PC-9 (cell line): ENCODE measurements at places on chromosomes 2 and 18.

DNA sequence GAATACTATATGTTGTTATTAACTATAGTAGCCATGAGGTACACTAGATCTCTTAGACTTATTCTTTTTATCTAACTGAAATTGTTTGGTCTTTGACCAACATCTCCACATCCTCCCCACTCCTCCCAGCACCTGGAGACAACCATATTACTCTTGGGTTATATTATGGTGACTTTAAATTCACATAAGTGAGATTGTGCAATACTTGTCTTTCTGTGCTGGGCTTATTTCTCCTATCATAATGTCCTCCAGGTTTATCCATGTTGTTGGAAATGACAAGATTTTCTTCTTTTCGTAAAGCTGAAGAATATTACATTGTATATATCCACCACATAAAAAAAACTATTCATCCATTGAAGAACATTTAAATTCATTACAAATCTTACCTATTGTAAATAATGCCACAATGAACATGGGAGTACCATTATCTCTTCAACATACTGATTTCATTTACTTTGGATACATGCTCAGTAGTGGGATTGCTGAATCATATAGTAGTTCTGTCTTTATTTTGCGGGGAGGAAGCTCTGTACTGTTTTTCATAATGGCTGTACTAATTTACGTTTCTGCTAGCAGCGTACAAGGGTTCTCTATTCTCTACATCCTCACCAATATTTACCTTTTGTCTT is 159.2 kb upstream of the SCN7A start:
- no peak for DNase-seq

DNA sequence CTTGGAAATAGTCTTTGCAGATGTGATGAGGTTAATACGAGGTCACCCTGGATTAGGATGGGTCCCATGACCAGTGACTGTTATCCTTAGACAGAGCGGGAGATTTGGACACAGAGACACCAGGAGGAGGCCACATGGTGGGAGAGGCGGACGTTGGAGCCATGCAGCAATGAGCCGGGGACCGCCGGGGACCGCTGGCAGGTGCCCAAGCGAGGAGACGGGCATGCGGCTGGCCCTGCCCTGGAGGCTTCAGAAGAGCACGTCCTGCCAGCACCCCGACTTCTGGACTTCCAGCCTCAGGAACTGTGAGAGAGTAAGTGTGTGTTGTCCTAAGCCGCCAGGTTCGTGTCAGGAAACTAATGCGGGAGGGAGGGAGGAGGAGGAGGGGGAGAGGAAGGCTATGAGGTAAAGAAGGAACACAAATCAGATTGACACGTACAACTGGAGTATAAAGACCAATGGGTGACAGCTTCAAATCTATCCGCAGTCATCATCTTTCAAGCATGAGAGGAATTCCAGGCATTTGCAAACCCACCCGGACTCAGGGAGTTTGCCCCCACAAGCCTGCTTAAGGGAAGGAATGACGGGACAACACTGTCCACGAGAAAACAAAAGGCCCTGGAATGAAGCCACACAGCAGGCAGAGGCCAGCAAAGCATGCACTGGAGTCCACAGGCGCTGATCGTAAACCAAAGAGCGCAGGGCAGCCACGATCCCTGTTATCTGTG is 11.6 kb upstream of the BOK start:
- DNase-seq, result peak; percentile 76

DNA sequence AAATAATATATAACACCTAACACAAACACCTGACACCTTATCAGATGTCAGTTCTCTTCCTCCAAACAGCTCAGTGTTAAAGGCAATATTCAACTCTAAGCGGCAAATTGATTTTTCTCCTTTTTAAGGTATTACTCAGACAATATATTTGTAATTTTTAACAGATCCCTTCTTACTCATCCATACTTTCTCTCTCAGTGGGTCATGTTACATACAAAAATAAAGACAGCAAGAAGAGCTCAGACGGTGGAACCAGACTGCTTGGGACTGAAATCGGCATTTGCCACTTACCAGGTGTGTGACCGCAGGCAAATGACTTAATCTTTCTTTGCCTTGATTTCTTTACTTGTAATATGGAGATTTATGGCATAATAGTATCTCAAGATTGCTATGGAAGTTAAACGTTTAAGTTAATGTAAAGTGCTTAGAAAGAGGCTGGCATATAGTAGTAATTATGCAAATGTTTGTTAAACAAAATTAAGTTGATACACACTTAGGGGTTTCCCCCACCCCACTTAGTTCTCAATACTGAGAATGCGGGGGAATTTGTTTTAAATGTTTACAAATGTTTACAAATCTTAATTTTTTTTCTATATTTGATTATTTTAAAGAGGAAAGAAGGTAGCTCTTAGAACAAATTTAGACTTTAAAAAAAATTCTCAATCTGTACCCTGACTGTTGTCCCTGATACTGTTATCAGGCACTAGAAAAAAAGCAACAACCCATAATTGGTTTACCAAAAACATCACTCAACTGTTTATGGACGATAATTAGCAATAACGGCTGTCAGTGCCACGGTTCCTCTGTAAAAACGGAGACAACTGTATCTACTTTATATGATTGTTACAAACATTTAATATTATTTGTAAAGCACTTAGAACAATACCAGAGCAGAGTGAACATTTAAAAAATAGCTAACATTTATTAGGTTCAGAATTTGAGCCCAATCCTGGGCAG is 25.6 kb downstream of the MAP3K2 start:
- DNase-seq, result no peak

DNA sequence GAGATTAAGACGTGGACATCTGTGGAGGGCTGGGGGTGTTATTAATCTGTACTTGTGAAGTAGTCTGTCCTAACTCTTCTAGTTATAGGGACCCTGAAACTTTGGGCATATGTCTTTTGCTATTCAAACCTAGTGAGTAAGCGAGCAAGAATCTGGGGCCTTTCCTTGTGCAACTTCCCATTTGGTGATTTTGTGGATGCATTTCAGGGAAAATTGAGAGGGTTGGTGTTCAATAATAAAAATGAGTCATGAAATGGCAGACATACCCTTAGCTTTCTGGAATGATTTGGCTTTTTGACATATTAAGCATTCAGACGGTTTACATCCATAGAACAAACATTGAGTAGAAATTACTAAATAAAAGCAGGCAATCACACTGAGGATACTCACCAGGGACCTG is 17.0 kb downstream of the COL4A4 start:
- DNase-seq, result no peak

GRCh38 chr2:65383541-65384488 is 48.6 kb downstream of the SPRED2 start:
- DNase-seq, result no peak

GRCh38 chr2:27708666-27709065 is 45.0 kb downstream of the SLC4A1AP start:
- DNase-seq, result no peak
